ENCODE measurements at places on chromosomes 1 and 21. TPM values are rescaled to one million over a fixed set of nuclear protein-coding genes. Genes with fewer than 3 reads are reported as not detected.

- H3K4me1 ChIP-seq = peaks cover 5% of the 10 kb centered on the region
- no peak overlapping the region for H3K4me3 ChIP-seq
- H3K36me3 ChIP-seq = no peaks in the 10 kb centered on the region
- H3K27me3 ChIP-seq = no peaks in the 10 kb centered on the region
- peak; percentile 74 for DNase-seq
These were observed 169.9 kb downstream of the LRRC7 start for GRCh38 chr1:69737527-69738185.

GRCh38 chr21:35923971-35924370 is 136.4 kb downstream of the SETD4 start:
- no peaks in the 10 kb centered on the region for H3K4me1 ChIP-seq
- no peaks in the 10 kb centered on the region for H3K36me3 ChIP-seq
- H3K27me3 ChIP-seq = no peaks in the 10 kb centered on the region

LMX1A gene
- 0.94 TPM for total RNA-seq

GRCh38 chr1:194223596-194223995 is 1037.2 kb upstream of the B3GALT2 start:
- DNase-seq = no peak
- H3K27me3 ChIP-seq = no peaks in the 10 kb centered on the region
- no peaks in the 10 kb centered on the region for H3K4me1 ChIP-seq
- no peak overlapping the region for H3K4me3 ChIP-seq
- H3K27ac ChIP-seq = no peak overlapping the region

DNA sequence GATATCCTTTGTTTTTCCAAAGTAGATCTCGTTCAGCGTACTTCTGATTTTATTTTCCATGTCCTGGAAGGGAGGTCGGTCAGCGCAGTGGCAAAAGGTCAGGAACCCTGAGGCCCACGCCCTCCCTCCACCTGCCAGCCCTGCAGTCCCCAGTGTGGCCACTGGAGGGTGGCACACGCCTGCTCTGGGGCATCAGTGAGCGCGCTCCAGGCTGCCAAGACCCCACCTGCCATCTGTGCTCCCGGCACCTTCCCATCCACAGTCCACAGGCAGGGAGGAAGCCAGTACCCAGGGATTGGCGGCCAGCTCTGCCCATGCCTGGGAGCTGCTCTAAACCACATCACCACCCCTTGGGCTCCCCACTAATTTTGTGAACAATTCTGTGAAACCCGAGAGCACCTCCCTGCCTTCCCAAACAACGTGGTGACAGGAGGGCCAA is 32.3 kb downstream of the SLC66A1 start:
- H3K4me1 ChIP-seq = peaks cover 39% of the 10 kb centered on the region
- no peak overlapping the region for H3K4me3 ChIP-seq
- H3K27ac ChIP-seq = no peak overlapping the region
- no peaks in the 10 kb centered on the region for H3K36me3 ChIP-seq
- no peaks in the 10 kb centered on the region for H3K27me3 ChIP-seq
- peak; percentile 71 for DNase-seq

DNA sequence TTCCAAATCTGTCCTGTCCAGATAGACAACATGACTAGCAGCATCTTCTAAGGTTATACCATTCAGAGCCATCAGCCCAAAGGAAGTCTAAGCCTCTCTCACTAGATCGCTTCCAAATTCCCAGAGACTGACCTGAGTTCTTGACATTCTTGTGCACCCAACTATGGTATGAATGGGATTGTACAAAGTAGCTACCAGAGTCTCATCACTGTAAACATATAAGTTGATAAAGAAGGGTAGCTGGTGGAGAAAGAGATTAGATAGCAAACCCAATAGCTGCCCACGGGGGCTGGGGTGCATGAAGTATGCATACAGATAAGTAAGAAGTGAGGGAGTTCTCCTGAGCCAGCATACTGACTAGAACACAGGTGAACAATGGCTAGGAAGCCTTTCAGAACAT is 180.0 kb downstream of the PLPP3 start:
- H3K27ac ChIP-seq = no peak overlapping the region
- no peaks in the 10 kb centered on the region for H3K27me3 ChIP-seq
- DNase-seq = no peak
- peaks cover 3% of the 10 kb centered on the region for H3K4me1 ChIP-seq
- no peak overlapping the region for H3K4me3 ChIP-seq

- no peaks in the 10 kb centered on the region for H3K4me1 ChIP-seq
- no peak for DNase-seq
- no peak overlapping the region for H3K27ac ChIP-seq
These were observed 28.7 kb downstream of the PADI3 start for GRCh38 chr1:17277511-17278159.

DNA sequence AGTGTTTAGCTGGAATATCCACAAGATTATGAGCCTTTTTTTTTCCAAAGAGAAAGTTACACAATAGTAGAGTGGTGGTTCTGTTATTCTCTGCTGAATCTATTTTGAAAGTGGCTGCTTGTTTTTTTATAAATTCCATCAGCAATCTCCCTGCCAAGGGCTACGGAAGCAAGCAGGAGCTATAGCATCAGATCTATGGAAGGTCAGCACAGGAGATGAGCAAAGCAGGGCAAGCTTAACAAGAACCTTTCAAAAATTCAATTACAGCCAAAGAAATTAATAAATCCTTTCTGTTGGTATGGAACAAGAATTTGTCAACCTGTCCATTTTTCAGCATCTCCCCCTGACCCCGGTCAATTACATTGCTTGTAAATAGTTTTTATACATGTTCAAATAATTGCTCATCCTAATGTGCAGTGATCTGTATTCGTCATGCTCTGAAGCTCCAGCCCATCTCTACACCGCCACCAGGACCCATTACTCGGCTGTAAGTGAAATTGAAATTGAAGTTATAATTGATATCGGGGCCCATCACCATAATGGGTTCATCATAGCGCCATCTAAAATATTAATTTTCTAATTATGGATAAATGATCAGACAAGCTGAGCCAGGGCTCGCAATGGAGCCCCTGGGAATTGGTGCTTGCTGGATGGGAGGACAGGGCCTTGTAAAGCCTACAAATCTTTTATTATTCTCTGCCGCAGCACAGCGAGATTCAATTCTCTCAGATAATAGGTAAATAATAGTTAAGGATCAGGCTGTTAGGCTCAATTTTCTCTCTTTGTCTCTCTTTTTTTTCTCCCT is 215.1 kb downstream of the ATG4C start:
- H3K27me3 ChIP-seq = no peaks in the 10 kb centered on the region
- no peak for DNase-seq
- H3K4me3 ChIP-seq = no peak overlapping the region
- no peaks in the 10 kb centered on the region for H3K4me1 ChIP-seq
- H3K27ac ChIP-seq = no peak overlapping the region
- H3K36me3 ChIP-seq = no peaks in the 10 kb centered on the region

GJB3 gene
- 0.55 TPM for total RNA-seq

DNA sequence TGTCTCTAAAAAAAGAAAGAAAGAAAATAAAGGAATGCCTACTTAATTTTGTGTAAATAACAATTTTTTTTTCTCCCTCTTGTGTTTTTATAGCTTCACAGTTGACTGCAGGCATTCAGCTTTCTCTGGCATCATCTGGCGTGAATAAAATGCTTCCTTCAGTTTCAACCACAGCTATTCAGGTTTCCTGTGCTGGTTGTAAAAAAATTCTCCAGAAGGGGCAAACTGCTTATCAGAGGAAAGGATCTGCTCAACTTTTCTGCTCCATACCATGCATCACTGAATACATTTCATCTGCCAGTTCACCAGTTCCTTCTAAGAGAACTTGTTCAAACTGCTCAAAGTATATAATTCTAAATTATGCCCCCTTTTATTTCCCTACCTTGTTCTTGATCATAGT is 18.0 kb downstream of the ZMYM1 start:
- DNase-seq = no peak
- H3K4me3 ChIP-seq = no peak overlapping the region
- H3K36me3 ChIP-seq = no peaks in the 10 kb centered on the region
- H3K4me1 ChIP-seq = no peaks in the 10 kb centered on the region
- no peak overlapping the region for H3K27ac ChIP-seq

- no peak overlapping the region for H3K4me3 ChIP-seq
- no peaks in the 10 kb centered on the region for H3K36me3 ChIP-seq
- no peaks in the 10 kb centered on the region for H3K27me3 ChIP-seq
- no peak for DNase-seq
- no peaks in the 10 kb centered on the region for H3K4me1 ChIP-seq
These were observed 12.5 kb downstream of the TRMT1L start for GRCh38 chr1:185144233-185144632.

- no peak for DNase-seq
- H3K4me1 ChIP-seq = no peaks in the 10 kb centered on the region
- H3K36me3 ChIP-seq = no peaks in the 10 kb centered on the region
- no peaks in the 10 kb centered on the region for H3K27me3 ChIP-seq
These were observed 13.6 kb upstream of the HAX1 start for GRCh38 chr1:154258784-154259183.

- no peaks in the 10 kb centered on the region for H3K27me3 ChIP-seq
- H3K4me1 ChIP-seq = peaks cover 19% of the 10 kb centered on the region
- H3K4me3 ChIP-seq = no peak overlapping the region
- no peak for DNase-seq
These were observed 16.2 kb downstream of the HSD11B1 start for GRCh38 chr1:209720826-209721225.

TRIM67 gene
- 0.24 TPM for total RNA-seq

GRCh38 chr1:9654834-9655723 is 3.5 kb downstream of the PIK3CD start:
- no peak overlapping the region for H3K27ac ChIP-seq
- no peaks in the 10 kb centered on the region for H3K27me3 ChIP-seq
- H3K4me3 ChIP-seq = no peak overlapping the region

DNA sequence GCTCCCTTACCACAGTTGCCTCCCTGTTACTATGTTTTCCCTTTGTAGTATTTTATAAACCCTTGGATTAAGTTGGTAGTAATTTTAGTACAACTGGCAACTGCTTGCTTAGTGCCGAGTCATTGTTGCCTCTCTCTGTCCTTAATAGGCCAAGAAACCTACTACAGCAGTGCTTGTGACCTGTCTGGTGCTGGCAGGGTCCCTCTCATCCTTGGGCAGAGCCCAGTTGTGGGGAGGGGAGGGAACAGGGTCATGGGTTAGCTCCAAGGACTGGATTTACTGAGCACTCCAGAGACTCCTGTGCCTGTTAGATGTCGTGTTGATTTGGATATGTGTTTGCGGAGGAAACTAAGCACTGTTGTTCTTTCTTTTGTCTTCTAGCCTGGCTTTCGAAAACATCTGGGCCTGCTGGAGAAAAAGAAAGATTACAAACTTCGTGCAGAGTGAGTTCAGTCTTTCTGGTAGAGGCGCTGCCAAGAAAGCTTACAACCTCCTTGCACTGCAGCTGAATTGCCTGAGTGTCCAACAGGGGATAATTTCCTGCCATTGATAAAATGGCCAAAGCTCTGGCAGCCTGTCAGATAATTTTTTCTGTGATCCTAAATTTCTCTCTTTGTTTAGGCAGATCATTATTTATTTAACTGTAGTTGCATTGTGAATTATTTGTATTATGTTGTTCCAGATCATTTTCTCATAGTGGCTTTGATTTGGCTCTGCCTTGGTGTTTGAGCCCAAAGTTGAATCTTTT is 3.6 kb downstream of the UTP11 start:
- H3K36me3 ChIP-seq = no peaks in the 10 kb centered on the region
- DNase-seq = no peak
- H3K4me1 ChIP-seq = peaks cover 24% of the 10 kb centered on the region
- no peak overlapping the region for H3K27ac ChIP-seq
- no peaks in the 10 kb centered on the region for H3K27me3 ChIP-seq

Measured in testis (tissue), 5 donors.